ENCODE measurements at places on chromosomes 2 and 18.

DNA sequence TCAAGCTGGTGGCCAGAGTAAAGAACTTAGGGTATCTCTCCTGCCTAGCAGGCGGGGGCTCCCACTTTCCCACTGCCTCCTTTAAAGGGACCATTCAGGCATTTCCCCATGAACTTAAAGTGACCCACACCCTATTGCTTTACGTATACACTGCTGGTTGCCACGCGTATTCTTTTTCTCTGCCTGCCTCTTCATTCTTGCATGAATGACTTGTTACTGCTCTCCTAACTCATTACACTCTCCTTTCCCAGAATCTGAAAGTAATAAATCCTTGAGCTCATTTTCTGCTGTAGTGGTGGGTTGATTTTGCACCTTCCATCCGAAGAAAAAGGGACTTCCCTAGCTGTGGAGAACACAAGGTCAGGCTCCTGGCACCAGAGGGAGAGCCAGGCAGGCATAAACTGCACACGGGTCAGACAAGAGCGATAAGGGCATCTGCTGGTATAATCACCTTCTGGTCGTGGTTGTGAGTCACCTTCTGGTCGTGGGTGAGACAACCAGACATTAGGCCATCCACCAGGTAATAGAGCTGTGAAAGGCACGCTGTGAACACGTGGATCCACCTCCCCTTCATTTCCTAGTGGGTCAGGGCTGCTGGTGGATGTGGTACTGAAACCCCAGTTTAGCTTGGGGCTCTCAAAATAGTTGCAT lies 950.3 kb downstream of the SOCS6 start:
- DNase-seq: no peak

DNA sequence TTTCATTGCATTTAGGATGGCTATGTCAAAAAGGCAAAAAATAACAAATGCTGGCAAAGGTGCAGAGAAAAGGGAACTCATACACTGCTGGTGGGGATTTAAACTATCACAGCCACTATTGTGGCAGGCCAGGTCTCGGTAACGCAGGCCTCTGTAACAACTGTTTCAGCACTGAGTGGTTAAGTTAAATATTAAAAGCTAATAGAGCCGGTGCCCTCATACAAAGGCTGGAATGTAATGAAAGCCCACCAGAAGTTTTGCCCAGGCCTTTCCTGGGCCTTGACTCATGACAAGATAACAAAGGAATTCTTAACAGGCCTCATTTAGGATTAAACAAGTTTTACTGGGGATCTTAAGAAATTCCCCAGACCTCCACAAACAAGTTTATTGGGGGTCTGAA lies 10.7 kb downstream of the MERTK start:
- no peak for DNase-seq

GRCh38 chr2:69223759-69224511 lies 163.1 kb downstream of the GFPT1 start:
- no peak for DNase-seq

GRCh38 chr2:1653956-1654695 lies 90.2 kb downstream of the PXDN start:
- DNase-seq: no peak
